ENCODE measurements at places on chromosomes 16 and 17. TPM values are rescaled to one million over a fixed set of nuclear protein-coding genes. Genes with fewer than 3 reads are reported as not detected.

GRCh38 chr17:70405492-70406220, 236.3 kb downstream of the KCNJ2 start:
- peaks cover 12% of the 10 kb centered on the region for H3K4me1 ChIP-seq
- no peak overlapping the region for H3K4me3 ChIP-seq
- H3K36me3 ChIP-seq: no peaks in the 10 kb centered on the region

DNA sequence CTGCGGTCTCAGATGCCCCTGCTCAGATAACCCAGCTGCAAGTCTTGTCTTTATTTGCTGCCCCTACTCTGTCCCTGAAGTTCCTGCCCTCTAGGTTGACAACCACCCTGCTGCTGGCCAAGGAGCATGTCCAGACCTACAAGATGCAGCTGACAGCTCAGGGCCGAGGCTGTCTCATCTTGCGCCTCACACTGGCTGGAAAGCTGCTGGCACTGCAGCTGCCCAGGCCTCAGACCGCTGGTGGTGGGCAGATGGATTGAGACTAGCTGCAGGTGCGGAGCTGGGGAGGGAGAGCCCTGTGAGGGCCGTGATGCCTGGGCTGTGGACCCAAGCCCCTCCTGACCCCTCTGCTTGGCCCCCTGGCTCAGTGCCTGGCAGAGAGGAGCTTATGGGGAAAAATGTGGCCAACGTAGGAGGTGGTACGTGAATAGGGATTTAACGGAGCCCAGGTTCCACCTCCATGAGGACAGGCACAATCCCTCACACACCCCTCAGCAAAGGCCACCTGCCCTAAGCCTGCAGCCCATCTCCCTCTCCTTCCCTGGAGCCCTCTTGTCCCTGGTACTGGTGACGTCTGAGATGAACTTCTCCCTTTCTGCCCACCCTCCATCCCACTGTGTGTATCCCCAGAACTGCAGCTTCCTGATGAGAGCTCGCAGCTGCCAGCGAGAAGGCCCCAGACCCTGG, 8.3 kb upstream of the GALK1 start:
- peak overlapping the region; percentile 31 for H3K27ac ChIP-seq
- no peak overlapping the region for H3K4me3 ChIP-seq
- DNase-seq: no peak
- H3K4me1 ChIP-seq: peaks cover 36% of the 10 kb centered on the region
- H3K27me3 ChIP-seq: no peaks in the 10 kb centered on the region
- H3K36me3 ChIP-seq: peaks cover 27% of the 10 kb centered on the region

DNA sequence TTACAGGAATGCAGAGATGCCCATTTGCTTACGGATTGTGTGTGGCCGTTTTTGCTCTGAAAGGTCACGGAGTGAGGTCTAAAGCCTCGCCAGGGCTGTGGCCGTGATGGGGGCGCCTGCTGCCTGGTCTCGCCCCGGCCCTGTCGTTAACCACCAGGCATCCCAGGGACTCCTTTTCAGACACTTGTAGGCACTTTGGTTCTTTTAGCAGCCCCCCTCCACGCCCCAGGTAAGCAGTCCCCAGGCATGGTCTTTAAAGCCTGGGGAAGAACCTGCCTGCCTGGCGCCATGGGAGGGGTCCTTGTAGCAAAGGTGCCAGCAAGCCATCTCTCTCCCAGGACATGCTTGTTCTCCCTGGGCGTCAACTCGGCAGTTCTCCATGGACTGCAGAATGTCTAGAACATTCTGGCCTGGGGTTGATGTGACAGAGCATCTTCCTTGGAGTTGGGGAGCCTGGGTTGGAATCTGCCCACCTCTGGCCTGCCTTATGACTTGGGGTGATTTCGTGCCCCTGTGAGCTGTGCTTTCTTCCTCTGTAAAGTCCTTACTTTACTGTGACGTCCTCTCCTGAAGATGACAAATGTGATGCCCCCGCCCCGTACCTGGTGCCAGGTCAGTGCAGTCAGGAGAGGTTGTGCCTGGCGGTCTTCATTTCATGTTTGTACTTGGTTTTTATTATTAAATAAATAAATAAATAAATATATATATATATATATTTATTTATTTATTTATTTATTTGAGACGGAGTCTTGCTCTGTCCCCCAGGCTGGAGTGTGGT, 5.4 kb downstream of the KCTD5 start:
- no peak overlapping the region for H3K4me3 ChIP-seq
- DNase-seq: no peak
- no peak overlapping the region for H3K27ac ChIP-seq
- no peaks in the 10 kb centered on the region for H3K27me3 ChIP-seq
- no peaks in the 10 kb centered on the region for H3K36me3 ChIP-seq

DNA sequence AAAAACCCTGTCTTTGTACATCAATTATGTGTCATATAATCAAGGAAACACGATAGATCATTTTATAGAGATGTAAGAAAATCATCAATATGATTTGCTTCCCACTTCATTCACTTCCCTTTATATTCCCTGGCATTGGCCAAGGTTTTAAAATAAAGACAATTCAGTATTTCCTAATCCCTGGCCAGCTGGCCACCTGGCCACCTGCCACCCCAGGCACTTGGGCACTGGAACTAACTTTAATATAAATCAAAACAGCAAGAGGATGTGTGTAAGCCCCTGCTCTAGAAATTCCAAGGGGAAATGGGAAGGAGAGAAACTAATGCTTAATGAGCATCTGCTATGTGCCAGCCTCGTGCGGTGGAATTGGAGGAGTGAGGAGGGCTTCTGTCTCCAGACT, 58.6 kb upstream of the TOB1 start:
- peaks cover 24% of the 10 kb centered on the region for H3K4me1 ChIP-seq
- H3K4me3 ChIP-seq: no peak overlapping the region
- peaks cover 4% of the 10 kb centered on the region for H3K27me3 ChIP-seq
- H3K27ac ChIP-seq: no peak overlapping the region
- DNase-seq: no peak

GRCh38 chr16:9457215-9457614, 365.8 kb downstream of the HAPSTR1 start:
- H3K27ac ChIP-seq: no peak overlapping the region
- no peak overlapping the region for H3K4me3 ChIP-seq
- H3K4me1 ChIP-seq: no peaks in the 10 kb centered on the region
- no peaks in the 10 kb centered on the region for H3K36me3 ChIP-seq

DNA sequence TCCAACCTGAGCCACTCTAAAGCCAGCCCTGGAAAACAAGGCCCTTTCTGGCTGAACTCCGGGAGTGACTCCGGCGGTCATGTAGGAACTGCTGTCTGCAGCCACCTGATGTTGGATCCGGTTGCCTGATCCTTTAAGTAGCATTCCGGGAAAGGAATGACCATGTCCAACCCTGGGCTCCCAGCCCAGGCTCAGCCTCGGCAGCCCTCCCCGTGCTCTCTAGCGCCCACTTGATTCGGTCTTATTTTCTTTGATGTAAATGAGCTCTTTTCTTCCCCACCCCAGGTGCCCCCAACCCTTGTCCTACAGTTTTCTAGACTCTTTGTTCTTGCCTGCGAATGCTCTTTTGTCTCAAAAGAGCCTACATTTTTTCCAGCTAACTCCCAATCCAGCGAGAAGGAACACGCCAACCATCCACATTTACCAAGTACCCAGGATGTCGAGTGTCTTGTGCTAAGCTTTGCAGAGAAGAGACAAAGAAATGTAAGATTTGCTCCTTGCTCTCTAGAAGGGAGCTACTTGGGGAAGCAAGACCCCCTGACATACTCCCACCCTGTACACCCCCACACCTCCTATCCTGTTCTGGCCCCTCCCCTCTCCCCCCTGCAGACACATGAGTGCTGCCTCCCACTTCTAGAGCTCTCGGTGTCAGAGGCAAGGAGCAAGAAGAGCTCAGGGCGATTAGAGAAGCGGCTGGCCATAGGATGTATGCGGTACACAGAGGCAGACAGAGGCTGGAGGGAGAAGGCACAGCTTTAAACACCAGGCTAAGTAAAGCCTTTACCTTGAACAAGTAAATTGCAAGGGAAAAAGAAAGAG, 53.8 kb downstream of the COG7 start:
- no peaks in the 10 kb centered on the region for H3K4me1 ChIP-seq

GRCh38 chr16:48446534-48446920, 61.3 kb upstream of the SIAH1 start:
- H3K27me3 ChIP-seq: no peaks in the 10 kb centered on the region
- H3K27ac ChIP-seq: no peak overlapping the region
- DNase-seq: no peak
- peaks cover 8% of the 10 kb centered on the region for H3K4me1 ChIP-seq
- no peaks in the 10 kb centered on the region for H3K36me3 ChIP-seq
- no peak overlapping the region for H3K4me3 ChIP-seq

DNA sequence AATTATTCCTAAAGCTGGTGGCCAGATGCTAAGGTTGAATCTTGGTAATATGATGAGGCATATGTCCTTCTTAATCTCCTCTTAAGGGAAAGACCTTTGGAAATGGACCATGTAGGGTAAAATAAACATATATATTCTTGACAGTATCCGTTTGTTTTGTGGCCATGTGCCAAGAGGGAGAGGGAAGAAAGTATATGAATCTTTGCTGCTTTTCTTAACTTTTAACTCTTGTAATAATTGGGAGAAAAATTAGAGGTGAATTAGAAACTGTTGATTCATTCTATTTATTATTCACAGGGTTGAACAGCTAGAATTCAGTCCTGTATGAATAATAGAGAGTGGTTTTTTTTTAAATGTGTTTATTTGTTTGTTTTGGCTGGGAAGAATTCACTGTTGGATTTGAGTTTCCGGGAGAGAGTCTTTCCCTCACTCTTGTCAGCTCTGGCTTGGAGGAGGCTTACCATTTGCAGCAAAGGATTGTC, 31.6 kb downstream of the AATF start:
- H3K27ac ChIP-seq: peak overlapping the region; percentile 4
- H3K36me3 ChIP-seq: peaks cover 18% of the 10 kb centered on the region
- peaks cover 25% of the 10 kb centered on the region for H3K4me1 ChIP-seq
- no peaks in the 10 kb centered on the region for H3K27me3 ChIP-seq
- H3K4me3 ChIP-seq: no peak overlapping the region
- no peak for DNase-seq

GRCh38 chr17:903691-904481, 75.7 kb downstream of the NXN start:
- no peak for DNase-seq
- H3K36me3 ChIP-seq: peaks cover 3% of the 10 kb centered on the region
- H3K27ac ChIP-seq: peak overlapping the region; percentile 32
- peaks cover 28% of the 10 kb centered on the region for H3K4me1 ChIP-seq

- no peak overlapping the region for H3K4me3 ChIP-seq
- H3K36me3 ChIP-seq: no peaks in the 10 kb centered on the region
- no peak overlapping the region for H3K27ac ChIP-seq
- no peaks in the 10 kb centered on the region for H3K27me3 ChIP-seq
- peak; percentile 44 for DNase-seq
- H3K4me1 ChIP-seq: no peaks in the 10 kb centered on the region
Measured at GRCh38 chr16:50815382-50815781, 73.5 kb downstream of the CYLD start.

DNA sequence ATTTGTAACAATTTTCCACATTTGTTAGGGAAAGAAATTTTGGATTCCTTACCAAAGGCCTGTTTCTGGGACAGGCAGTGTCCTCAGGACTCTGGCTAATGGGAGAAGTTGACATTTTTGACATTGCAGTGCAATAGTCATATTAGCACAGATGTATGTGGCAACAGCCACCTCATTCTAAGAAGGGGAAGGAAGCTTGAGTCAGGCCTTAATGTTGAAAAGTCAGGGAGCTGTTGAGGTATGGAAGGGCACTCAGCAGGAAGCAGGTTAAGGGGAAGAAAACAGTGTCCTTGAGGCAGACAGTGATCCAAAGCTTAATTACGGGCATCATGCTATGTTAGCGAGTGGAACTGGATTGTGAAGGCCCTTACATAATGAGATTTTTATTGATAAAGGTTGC, 20.9 kb downstream of the AKTIP start:
- no peaks in the 10 kb centered on the region for H3K27me3 ChIP-seq
- no peaks in the 10 kb centered on the region for H3K4me1 ChIP-seq
- peaks cover 55% of the 10 kb centered on the region for H3K36me3 ChIP-seq
- H3K4me3 ChIP-seq: no peak overlapping the region
- no peak for DNase-seq

- H3K27ac ChIP-seq: no peak overlapping the region
- no peaks in the 10 kb centered on the region for H3K27me3 ChIP-seq
- no peak overlapping the region for H3K4me3 ChIP-seq
Measured at GRCh38 chr17:45573924-45574770, 83.6 kb upstream of the PLEKHM1 start.

DNA sequence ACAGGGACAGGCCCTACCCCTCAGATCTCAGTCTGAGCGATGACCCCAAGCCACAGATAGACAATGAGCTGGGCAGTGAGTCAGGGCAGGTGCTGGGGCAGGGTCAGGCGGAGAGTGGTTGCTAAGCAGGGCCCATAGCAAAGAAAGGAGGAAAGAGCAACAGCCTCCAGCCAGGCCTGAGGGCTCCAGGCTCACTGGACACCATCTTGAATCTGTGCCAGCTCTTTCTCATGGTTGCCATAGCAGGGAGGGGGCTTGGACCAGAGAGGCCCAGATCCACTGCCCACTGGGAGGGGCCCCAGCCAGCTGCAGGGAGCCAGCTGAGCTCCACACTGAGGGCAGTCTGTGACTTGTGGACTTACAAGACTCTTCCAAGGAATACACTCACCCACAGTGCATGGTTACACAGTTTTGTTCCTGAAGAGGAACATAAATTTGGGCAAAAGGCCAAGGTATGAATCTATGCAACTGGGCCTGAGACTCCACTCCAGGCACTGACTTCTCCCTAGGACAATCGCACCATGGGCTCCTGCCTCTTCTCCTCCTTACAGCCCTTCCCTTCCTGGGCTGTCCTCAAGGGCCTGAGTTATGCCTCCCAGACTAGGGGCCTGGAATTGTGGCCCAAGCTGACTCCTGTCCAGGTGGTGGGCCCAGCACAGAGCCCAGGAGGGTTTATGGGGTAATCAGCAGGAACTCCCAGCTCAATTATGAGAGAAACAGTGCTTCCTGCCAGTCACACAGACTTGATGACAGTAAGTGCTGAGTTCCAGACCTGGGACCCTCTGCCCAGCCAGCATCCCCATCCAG, 59.9 kb downstream of the BEAN1 start:
- H3K36me3 ChIP-seq: no peaks in the 10 kb centered on the region
- H3K4me3 ChIP-seq: no peak overlapping the region
- DNase-seq: peak; percentile 61
- no peaks in the 10 kb centered on the region for H3K27me3 ChIP-seq
- peaks cover 11% of the 10 kb centered on the region for H3K4me1 ChIP-seq

Gene NATD1
- total RNA-seq: 9.8 TPM

Gene BORCS6
- 4.8 TPM for total RNA-seq

Gene CTRB1
- total RNA-seq: not detected

Gene TGFB1I1
- 25.6 TPM for total RNA-seq

Gene GP1BA
- not detected for total RNA-seq

Gene CD300LB
- not detected for total RNA-seq

Gene ZCCHC14
- total RNA-seq: 23.5 TPM
